ENCODE measurements at places on chromosomes 3 and 15.

GRCh38 chr15:29117778-29118177, 151.8 kb downstream of the NSMCE3 start:
- DNase-seq: no peak

GRCh38 chr3:101133652-101134051, 140.4 kb upstream of the ABI3BP start:
- DNase-seq: no peak

GRCh38 chr3:189690237-189690636, 59.0 kb downstream of the TP63 start:
- no peak for DNase-seq

DNA sequence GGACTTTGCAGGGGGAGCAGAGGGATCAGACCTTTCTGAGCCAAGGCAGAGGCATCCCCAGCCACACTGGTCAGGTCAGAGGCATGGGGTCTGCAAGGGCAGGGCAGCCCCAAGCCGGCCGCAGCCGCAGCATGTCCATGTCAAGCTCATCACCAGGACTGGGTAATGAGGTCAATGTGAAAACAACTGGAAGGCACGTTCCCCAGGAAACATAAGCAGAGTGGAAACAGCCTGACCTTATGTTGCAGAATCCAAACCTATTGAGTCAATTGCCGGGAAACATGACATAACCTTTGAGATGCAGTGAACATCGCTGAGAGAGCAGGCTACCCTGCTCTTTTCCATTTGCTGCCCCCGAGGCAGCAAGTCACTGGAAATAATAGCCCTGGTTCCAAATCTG, 315.1 kb upstream of the IGF1R start:
- DNase-seq: no peak

GRCh38 chr3:134799393-134799792, 4.3 kb downstream of the EPHB1 start:
- DNase-seq: no peak

GRCh38 chr3:152121270-152121636, 147.5 kb upstream of the MBNL1 start:
- DNase-seq: no peak

GRCh38 chr3:62992520-62992919, 117.3 kb upstream of the CADPS start:
- DNase-seq: no peak

- DNase-seq: no peak
Measured at GRCh38 chr3:57116501-57116900, 48.7 kb downstream of the IL17RD start.

- no peak for DNase-seq
Measured at GRCh38 chr3:49883998-49884397, 14.3 kb upstream of the CAMKV start.

DNA sequence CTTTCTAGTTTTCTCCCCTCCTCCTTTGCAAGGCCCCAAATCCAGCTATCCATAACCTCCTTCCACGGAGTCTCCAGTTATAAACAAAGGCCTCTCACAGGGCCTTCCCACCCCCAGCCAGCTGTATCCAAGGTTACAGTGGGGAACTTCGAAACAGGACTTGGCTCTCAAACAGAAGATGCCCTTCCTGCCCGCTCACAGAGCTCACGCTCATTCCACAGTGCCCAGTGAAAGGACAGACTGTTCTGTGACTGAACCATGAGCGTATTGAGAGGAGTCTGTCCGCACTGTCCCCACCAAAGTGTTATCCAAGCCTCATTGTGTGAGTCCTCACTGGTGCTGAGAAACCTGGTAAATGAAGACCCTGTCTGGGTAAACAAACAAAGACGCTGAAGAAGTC, 35.4 kb downstream of the ARHGAP31 start:
- DNase-seq: no peak

GRCh38 chr15:98737721-98738120, 89.4 kb downstream of the IGF1R start:
- DNase-seq: no peak

- peak; percentile 64 for DNase-seq
Measured at GRCh38 chr3:133448478-133449122, 48.7 kb downstream of the BFSP2 start.

- no peak for DNase-seq
Measured at GRCh38 chr3:141286856-141287255, 55.2 kb downstream of the PXYLP1 start.

DNA sequence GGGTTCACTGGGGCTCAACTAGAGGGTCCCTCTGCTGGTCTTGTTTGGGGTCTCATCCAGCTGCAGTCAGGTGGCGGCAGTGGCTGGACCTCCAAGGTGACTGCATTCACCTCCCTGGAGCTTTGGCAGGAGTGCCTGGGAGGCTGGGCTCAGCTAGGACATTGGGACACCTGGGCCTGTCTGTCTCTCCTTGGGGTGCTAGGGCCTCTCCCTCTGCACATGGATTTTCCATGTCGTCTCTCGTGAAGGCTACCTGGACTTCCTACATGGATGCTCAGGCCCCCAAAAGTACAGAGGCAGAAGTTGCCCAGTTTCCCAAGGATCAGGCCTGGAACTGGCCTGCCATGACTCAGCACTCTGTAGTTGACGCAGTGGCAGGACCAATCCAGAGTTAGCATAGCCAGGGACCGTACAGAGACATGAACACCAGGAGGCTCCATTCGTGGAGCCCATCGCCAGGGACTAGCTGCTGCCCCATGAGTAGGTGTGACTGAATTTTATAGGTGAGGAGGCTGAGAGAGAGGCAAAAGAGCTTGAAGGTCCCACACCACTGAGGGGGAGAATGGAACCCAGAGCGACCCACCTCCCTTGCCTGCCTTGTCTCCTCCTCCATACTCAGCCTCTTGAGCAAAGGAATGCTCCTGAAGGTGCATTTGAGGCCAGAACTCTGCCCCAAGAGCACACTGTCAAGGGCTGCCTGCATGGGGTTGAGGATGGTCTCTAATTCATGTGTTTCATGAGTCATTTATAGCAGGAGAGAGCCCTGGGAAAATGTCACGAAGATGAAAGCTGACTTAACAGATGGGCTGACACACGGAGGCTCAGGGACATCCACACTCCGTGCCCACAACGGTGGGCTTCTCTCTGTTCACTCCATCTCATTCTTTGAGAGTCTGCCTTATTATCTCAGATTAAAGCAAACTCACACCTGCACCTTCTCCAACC, 13.0 kb upstream of the ALDH1A3 start:
- no peak for DNase-seq

GRCh38 chr3:119305286-119305685, 11.1 kb downstream of the ARHGAP31 start:
- DNase-seq: no peak

GRCh38 chr15:78804391-78804792, 6.9 kb downstream of the ADAMTS7 start:
- DNase-seq: no peak

GRCh38 chr15:42156243-42156922, at the start of gene PLA2G4F:
PLA2G4F (minus strand) TSS chr15:42156636; CDS start chr15:42156549, 87 bp downstream.
- no peak for DNase-seq

GRCh38 chr3:55094676-55095075, 166.8 kb upstream of the LRTM1 start:
- no peak for DNase-seq
